ENCODE measurements at places on chromosomes 13 and 19. TPM values are rescaled to one million over a fixed set of nuclear protein-coding genes. Genes with fewer than 3 reads are reported as not detected.

GRCh38 chr19:24057144-24057543 lies 29.8 kb upstream of the ZNF254 start:
- no peak for DNase-seq

GRCh38 chr19:42693760-42694350 lies 46.4 kb downstream of the PSG3 start:
- no peak for DNase-seq

ZNF534 gene
- total RNA-seq: 3.3 TPM

GRCh38 chr19:55369653-55370304 lies 484 bp downstream of the IL11 start:
- peak; percentile 68 for DNase-seq

SLC10A2 gene
- total RNA-seq: under 0.01 TPM

NLRP7 gene
- total RNA-seq: 0.82 TPM

SMIM44 gene
- not detected for total RNA-seq

SLC17A7 gene
- total RNA-seq: 13.9 TPM

GRCh38 chr13:97407540-97407939 lies 26.4 kb upstream of the RAP2A start:
- no peak for DNase-seq

GRCh38 chr19:8310342-8311055 lies 2.3 kb upstream of the CD320 start:
- no peak for DNase-seq

GRCh38 chr13:99383946-99384345 lies 76.7 kb upstream of the GPR183 start:
- no peak for DNase-seq

IGFLR1 gene
- total RNA-seq: 2.9 TPM

SPACA4 gene
- not detected for total RNA-seq

ELANE gene
- total RNA-seq: not detected

NECTIN2 gene
- 26.1 TPM for total RNA-seq

DNA sequence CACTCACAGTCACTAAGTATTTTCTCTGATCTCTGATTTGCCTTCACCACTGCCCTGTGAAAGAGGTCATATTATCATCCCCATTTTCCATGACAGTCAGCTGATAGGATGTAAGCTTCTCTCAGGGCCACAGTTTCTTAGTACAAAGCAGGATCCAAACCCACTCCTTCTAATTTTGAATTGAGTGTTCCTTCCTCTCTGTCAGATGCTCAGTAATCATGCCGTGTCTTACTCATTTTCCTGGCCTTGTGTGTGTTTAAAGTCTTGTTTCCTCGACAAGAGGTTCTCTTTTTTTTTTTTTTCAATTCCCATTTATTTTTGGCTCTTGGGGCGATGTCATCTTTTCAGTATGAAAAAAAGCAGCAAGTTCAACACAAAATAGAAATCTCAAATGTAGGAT lies 72.3 kb downstream of the NAA16 start:
- DNase-seq: no peak

DHDH gene
- total RNA-seq: not detected

DNA sequence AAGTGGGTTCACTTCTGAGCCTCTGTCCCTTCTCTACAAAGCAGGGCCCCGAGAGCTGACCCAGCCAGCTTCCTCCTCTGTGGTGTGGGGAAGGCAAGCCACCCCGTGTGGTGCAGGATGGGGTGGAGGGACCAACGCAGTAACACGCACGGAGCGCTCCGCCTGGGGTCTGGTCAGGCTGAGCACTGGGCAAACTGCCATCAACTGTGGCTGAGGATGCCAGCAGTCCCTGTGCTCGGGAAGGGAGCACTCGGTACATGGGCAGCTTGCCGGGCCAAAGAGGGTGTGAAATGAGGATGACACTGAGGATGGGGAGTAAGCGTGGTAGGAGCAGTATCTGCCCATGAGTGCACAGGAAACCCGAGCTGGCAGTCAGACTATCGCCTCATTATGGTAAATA lies 7.6 kb upstream of the GMIP start:
- DNase-seq: no peak

KCNN4 gene
- not detected for total RNA-seq
